ENCODE measurements at places on chromosomes 11 and 22.

DNA sequence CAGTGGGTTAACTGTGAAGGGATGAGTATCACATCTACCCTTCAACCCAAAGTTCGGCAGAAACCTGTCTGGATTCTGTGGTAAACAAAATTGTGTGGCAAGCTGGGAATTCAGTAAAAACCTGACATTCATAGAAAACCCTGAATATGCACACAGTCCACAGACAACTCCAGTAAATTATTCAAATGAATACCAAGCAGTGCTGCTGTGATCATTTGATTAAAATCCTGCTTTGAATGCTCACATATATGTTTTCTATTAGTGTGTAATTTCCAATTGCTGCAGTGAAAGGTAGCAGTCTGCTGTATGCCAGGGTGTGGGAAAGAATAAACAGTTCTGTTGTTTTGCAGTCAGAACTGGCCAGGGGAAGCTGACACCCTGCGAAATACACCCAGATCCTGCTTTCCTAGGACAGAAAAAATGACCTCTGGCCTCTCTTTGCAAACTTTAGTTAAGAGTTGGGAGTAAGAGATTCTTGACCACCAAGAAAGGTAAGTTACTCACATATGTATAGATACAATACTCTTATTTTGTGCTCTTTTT lies 217.8 kb downstream of the FAM76B start:
- DNase-seq, result no peak

GRCh38 chr22:41885516-41885915 lies 29.4 kb downstream of the SHISA8 start:
- DNase-seq, result no peak

DNA sequence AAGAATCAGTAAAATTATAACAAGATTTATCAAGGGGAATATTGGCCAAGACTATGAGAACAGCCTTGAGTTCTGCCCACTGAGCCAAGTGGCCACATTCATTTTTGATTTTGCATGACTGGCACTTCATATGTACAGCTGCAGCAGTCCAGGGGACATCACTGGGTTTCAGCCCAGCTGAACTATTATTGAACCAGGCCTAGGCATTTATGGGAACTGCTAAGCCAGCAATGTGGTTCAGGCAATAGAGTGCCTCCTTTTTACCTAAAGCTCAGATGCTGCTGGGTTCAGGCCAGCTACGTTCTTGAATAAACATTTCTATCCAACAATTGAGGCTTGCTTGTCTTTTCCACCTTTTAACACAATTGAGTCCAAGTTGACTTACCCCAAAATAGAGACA lies 196.9 kb downstream of the MSANTD4 start:
- DNase-seq, result no peak

DNA sequence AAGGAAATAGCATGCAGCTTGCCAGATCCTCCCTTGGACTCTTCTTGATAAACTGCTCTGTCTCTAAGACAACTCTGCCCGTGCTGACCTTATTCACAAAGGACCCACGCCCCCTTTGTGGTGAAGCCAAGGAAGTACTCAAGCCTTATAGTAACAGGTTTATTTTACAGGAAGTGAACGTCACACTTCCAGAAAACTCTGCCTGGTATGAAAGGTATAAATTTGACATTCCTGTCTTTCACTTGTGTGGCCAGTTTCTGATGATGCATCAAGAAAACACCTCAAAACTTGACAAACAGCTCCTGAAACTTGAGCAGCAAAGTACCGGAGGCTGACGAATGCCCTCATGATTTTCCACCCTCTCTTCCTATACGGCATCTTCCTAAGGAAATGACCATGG lies 12.5 kb upstream of the PELI3 start:
- DNase-seq, result no peak

GRCh38 chr22:38461414-38462081 lies 6.3 kb upstream of the KDELR3 start:
- peak; percentile 22 for DNase-seq

GRCh38 chr11:9992306-9992705 lies 301.7 kb downstream of the SBF2 start:
- no peak for DNase-seq

- no peak for DNase-seq
Observed at GRCh38 chr22:41099036-41099435, 6.6 kb downstream of the EP300 start.

DNA sequence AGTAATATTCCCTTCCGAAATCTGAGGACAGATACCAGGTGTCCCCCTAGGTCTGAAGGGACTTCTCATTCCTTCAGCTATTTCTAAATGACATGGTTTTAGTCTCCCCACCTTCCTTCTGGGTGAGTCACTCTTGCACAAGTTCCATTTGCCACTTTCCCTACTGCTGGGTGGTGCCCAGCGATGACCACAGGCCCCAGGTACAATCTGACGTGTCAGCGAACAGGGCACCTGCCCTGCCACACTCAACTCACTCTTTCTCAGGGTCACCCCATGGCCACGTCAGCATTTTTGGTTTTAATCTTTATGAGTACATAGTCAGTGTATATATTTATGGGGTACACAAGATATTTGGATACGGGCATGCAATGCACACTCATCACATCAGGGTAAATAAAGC lies 17.2 kb downstream of the POU2AF1 start:
- no peak for DNase-seq

DNA sequence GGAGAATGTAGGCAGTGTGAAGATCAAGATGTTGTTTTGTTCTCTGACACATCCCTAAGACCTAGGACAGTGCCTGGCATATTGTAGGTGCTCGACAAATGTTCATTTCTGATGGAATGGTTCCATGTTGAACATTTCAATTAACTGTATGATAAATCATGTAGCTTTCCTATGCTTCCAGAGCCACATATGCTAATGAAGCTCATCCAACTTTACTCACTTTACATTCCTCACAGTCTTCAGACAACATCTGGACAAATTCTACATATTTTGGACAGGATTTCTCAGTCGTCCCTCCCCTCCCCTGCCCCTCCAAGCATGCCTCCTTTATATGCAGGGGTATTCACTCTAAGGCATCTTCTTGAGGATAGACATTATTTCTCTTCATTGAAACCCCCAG lies 177.9 kb downstream of the BLID start:
- no peak for DNase-seq

DNA sequence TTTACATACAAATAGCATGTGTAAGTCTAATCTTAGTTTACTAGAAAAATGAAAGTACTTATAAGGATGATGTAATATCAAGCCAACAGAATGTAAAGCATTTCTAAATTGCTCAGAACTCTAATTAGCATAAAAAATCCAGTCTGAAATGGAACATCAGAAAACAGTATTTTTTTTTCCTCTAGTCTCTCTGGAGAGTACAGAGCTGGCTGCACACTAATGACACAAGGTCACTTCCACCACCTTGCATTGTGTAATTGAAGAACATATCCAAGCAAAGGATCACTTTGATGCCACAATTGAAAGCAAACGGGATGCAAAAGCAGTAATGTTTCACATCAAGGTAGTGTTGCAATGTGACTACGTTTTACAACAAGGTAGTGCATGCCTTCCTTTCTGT lies 548.0 kb upstream of the LUZP2 start:
- DNase-seq, result no peak

GRCh38 chr11:27420722-27421572 lies 51.6 kb downstream of the LGR4 start:
- DNase-seq, result no peak

GRCh38 chr11:106697058-106697457 lies 321.2 kb downstream of the GUCY1A2 start:
- DNase-seq, result no peak

GRCh38 chr11:114250993-114251814 lies 45.0 kb upstream of the NNMT start:
- no peak for DNase-seq

GRCh38 chr11:131038597-131038996 lies 122.3 kb upstream of the SNX19 start:
- DNase-seq, result no peak

DNA sequence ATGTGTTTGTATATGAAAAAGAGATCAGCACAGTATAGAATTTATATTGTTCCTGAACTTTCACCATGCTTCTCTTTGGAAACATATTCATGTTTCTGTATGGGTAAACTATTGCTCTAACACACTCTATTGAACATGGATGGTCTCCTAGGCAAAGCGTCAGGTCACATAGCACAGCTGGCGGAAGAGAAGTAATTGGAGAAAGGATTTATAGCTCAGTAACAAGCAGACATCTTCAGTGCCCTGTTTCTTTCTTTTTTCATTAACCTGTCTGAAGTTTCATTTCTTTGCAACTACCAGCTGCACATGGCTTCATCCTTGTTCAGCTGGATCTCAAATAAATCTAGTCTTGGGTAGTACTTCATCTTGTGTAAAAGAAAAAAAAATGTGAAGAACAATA lies 84.4 kb upstream of the TRPC6 start:
- DNase-seq, result no peak

DNA sequence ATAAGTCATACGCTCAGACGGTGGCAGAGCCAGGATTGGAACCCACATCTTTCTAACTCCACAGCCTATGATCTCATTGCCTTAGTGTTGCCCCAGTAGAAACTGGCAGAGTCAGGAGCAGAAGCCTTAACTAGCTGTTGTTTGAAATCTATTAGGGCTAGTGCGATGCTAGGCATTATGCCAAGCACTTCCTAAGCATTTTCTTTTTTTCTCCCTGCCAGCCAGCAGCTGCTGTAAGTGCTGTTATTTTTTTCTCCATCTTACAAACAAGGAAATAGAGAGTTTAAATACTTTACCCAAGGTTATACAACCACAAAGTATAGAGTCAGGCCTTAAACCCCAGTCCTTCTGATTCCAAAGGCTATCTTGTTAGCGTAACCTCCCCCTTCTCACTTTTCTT lies 161.0 kb upstream of the SORL1-AS1 start:
- no peak for DNase-seq

DNA sequence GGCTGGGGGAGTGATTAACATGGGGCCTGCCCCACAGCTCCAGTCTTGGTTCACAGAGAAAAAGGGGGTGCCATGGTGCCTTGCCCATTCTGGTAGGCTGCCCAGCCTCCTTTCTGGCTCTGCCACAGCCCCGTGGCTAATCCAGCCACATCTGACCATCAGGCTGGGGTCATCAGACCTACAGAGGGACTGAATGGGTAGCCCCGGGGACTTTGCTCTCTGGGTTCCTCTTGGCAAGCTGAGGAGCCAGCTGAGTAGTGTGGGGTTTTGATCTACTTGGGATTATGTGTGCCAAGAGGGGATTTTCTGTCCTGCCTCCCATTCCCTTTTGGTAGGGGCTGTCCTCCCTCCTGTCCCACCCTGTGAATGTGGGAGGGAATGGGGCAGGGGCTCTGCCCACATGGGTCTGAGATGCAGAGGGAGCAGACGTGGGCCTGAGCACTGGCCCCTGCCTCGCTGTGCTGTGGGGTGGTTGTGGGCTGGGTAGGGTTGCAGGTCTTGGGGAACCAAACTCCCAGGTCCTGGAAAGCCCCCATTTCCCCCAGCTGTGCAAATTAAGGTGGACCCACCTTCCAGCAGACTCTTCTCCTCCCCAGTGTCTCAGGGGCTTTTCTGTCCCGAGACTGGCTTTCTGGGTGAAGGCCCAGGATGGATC lies 32.0 kb downstream of the CD82 start:
- DNase-seq, result no peak

DNA sequence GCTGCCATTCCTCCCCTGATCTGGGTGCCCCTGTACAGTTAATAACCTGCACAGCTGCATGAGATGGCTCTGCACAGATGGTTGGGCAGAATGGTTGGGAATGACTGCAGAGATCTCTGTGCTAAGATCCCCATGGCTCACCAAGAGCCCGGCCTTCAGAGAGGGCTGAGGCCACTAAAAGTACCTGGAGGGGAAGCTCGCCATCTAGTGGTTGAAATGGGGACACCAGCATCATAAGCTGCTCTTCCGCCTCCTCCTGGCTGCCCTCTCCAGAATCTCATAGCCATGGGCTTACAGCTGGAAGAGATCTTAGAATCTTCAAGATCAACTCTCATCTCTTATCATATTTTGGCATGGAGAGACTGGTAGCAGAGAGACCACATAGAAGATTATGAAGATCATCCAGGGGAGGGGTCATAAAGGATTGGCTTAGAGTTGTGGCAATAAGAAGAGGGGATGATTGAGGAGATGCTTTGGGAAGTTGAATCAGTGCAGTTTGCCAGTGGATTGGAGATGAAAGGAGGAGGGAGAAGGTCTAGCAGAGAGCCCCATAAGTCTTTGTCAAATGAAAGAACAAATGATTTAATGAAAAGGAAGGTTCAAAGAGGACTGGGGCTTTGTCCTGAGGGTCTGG lies 22.0 kb upstream of the TLCD5 start:
- DNase-seq, result peak; percentile 17

DNA sequence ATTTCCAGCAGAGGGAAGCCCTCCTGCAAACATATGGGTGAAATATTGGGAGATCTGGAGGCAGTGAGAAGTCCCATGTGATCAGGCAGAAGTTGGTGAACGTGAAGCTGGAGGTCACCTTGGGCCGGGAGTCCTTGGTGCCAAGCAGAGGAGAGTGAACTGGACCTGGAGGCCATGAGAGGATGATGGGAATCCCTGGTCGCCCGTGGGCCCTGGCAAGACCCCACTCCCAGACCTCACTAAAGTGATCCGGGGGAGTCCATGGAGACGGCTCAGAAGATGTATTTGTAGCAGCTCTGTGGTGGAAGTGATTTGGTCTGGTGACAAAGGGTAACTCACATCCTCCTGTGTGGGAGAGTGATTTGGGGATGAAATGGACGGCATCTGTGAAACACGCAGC lies 71.0 kb downstream of the ARHGAP8 start:
- DNase-seq, result no peak

All from stimulated activated CD4-positive, alpha-beta T cell treated with anti-CD3 and anti-CD28 coated beads, Interleukin-1b, Interleukin-23, amount 100 ng/mL, for 1 hour (primary cell).